H9 (cell line): ENCODE measurements at places on chromosomes 4 and X. TPM values are rescaled to one million over a fixed set of nuclear protein-coding genes. Genes with fewer than 3 reads are reported as not detected.

DNA sequence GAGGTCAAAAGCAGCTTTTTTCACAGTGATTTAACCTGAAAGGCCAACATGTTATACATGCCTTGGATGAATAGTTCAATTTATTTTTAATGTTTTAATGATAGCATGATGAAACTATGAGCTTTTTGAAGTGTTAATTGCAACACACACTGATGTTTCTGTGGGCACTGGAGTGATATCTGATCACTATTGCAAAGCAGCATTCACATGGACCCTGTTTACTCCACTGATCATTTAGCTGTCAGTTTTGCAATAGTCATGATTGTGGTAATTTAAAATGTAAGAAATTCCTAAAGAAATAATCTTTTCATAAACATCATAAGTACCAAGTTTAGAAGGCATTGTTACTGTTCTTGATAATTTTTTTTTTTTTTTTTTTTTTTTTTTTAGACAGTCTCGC lies 74.1 kb downstream of the ARSJ start:
- no peak for DNase-seq

The ZCCHC13 gene
- total RNA-seq = not detected in 2 replicates

The VCX3A gene
- 0.28 and 0.35 TPM in 2 replicates for total RNA-seq

The PABPC1L2B gene
- 1.8 TPM in 2 replicates for total RNA-seq

DNA sequence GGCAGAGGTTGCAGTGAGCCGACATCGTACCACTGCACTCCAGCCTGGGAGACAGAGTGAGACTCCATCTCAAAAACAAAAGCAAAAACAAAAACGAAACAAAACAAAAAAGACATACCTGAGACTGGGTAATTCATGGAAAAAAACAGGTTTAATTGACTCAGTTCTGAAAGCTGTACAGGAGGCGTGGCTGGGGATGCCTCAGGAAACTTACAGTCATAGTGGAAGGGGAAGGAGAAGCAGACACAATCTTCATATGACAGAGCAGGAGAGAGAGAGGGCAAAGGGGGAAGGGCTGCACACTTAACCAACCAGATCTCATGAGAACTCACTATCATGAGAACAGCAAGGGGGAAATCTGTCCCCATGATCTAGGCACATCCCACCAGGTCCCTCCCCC lies 229.5 kb downstream of the STK32B start:
- no peak for DNase-seq

The TMEM271 gene
- total RNA-seq = 0.09 TPM in 1 of 2 replicates, not detected in the other

DNA sequence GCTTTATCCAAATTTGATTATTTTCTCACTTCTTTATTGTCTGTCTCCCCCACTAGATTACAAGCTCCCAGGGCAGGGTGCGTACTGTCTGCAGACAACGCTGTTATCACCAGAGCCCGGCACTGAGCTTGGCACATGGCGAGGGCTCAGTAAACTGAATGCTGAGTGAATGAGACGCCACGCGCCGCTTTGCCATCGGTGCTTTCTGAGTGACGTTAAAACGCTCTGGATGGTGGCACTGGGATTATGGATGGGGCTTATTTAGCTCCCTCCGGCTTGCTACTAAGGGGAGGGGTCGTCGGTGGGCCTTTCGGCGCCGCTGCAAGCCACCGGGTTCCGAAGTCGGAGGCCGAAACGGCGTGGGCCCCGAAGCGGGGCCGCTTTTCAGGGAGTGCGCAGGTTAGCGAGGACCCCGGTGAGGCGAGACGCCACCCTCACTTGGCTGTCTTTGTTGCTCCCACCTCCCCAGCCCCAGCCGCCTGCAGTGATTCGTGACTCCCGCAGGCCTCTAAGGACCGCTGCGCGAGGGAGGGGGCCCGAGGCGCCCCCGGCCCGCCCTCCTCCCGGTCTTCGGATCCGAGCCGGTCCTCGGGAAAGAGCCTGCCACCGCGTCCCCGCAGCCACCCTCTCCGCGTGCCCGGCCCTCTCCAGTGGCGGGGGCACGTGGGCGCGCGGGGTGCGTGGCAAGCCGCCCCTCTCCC lies 569 bp upstream of the FHL1 start:
- no peak for DNase-seq

DNA sequence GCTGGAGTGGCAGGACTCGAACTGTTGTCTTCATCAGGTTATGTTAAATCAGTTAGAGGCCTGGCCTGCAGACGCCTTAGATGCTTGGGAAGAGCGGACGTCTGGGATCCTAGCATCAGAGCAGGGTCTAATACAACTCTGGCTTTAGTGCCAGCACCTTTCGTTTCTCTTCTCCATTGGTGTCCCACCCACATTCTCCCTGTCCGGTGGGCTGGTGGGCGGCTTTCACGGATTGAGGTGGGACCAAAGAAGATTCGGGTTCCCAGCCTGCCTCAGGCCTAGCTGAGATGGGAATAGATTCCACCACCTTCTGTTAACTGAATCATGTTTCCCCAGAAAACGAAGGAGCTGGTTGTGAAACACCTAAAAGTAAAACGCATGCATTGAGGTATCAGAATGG lies 939 bp downstream of the PDK3 start:
- DNase-seq = no peak

DNA sequence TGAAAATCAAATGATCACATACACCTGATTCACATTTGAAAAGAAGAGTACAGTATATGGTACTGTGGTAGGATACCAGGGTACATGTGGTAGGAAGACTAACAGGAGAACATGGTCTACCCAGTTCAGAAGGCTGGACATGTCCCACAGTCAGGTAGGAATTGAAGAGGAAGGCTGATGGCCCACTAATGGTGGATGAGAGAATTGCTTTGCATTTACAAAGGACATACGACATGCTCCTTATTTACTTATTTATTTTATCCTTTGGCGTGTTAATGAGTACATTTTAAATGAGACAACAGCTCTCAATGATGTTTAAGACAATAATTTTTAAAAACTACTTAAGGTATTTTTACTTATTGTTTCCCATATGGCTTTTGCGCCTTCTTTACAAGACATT lies 106.7 kb upstream of the BMP2K start:
- DNase-seq = no peak

GRCh38 chr4:153916273-153916755 lies 127.4 kb upstream of the SFRP2 start:
- no peak for DNase-seq

DNA sequence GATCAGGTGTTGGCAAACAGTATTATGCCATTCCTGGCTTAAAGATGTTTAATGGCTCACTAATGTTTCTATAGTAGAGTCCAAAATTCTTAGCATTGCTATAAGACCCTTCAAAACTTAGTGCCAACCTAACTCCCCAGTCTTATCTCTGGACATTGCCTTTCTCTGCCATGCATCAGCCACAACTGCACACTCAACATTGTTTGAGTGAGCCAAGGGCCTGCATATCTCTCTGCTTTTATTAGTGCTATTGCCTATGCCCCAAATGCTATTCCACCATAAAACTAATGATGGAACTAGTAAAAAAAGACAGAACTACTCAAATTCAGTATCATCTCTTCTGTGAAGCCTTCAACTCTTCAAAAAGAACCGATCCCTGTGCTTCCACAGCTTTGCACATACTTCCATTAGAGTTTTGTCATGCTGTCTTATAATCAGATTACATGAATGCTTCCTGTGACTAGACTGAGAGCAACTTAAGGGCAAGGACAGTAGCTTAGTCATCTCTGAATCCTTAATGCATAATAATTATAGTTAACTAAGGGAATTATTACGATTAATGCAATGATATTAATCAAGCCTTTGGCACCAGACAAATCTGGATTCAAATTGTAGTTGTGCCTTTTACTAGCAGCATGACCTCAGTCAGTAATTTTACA lies 53.7 kb downstream of the CHM start:
- no peak for DNase-seq

The AMTN gene
- not detected in 2 replicates for total RNA-seq

- DNase-seq = no peak
Observed at GRCh38 chr4:78533854-78534253, 17.7 kb upstream of the ANXA3 start.

The CD99 gene
- 92.1 and 92.4 TPM in 2 replicates for total RNA-seq

The GPR50 gene
- 11.9 and 12.2 TPM in 2 replicates for total RNA-seq

DNA sequence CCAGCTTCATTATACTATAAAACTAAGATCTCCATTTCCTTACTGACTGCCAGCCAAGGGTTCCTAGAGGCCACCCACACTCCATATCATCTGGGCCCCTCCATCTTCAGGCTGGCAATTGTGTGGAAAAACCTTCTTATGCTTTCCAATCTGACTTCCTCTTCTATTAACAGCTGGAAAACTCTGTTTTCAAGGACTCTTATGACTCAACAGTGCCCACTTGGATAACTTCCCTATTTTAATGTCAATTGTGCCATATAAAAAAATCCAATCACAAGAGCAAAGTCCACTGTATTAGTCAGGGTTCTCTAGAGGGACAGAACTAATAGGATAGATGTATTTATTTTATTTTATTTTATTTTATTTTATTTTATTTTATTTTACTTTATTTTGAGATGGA lies 41.0 kb upstream of the CPEB2 start:
- no peak for DNase-seq

DNA sequence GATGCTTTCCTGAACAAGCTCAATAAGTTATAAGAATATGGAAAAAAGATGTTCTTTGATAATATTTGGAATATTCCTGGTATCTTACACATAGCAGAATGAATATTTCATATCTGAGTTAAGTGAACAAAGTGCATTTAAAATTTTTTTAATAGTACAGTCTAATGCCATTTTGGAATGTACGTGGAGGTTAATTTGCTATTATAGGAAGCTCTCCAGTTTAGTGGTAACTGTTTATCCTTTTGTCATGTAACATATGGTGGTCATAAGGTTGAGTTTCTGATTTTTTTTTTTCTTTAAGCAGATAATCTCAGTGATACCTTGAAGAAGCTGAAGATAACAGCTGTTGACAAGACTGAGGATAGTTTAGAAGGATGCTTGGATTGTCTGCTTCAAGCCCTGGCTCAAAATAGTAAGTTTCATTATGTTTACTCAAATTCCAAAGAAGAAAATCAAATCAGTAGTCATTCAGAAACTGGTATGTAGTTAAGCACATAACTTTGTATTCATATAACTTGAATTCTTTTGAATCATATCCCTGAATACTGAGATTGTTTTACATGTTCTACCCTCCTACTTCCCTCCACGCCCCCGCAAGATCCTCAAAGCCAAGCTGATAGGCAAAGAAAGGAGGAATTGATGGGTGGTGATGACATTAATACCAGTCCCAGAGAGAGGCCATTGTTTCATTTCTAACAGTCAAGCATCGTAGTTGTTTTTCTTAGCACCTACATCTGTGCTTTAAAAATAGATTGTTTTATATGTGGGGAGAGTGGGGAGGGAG lies 32.1 kb downstream of the RAP1GDS1 start:
- DNase-seq = no peak

The GJB1 gene
- total RNA-seq = not detected in 2 replicates

The BTK gene
- 0.09 and 0.35 TPM in 2 replicates for total RNA-seq

The MGAT4D gene
- not detected in 2 replicates for total RNA-seq

DNA sequence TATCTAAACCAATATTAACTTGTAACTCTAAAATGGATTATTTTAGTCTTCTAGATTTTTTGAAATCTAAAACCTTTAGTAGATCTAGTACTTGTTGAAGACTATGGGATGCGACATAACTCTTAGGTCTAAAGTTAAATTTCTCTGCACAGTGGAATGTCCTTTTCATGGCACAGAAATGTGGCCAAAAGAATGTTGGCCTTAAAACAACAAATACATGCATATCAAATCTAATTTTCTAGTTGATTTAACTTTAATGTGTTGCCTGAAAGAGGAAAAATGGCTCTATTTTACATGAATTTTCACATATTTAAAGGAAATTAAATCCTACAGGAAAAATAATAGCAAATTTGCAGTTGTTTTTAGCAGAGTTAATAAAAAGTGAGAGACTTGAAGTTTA lies 30.3 kb downstream of the NFKB1 start:
- no peak for DNase-seq

DNA sequence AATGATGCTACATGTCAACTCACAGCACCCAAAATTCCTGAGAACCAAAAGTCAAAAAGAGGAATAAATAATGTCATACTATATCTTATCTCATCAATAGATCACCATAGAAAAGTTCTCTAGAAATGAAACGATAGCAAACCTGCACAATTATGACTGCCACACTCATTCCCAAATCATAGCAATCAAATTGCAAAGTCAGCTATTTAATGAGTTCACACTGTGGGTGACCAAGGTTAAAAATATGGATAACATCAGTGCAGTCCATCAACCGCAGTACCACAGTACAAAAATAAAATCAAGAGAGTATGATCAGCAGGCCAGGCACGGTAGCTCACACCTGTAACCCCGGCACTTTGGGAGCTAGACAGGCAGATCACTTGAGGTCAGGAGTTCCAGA lies 62.3 kb downstream of the ATRX start:
- no peak for DNase-seq

GRCh38 chr4:70471897-70472296 lies at the start of gene MUC7:
TSS of gene MUC7 (plus strand) at chr4:70472197. CDS start at chr4:70474022, 1,825 bp downstream.
- no peak for DNase-seq

- no peak for DNase-seq
Observed at GRCh38 chrX:11640089-11640488, 25.6 kb downstream of the ARHGAP6 start.

The XIAP gene
- 35.2 and 40.5 TPM in 2 replicates for total RNA-seq

DNA sequence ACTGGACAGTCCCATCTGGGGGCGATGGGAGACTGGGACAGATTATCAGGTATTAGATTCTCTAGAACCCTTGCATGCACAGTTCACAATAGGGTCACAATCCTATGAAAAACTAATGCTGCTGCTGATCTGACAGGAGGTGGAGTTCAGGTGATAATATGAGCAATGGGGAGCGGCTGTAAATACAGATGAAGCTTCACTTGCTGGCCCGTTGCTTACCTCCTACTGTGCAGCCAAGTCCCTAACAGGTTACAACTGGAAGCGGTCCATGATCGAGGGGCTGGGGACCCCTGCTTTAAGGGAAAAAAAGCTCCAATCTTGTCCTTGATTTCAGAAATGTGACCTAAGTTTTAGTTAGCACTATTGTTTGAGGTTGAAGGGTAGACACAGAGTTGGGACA lies 175.2 kb downstream of the ZNF330 start:
- no peak for DNase-seq

GRCh38 chr4:121056066-121056465 lies 16.3 kb downstream of the NDNF start:
- no peak for DNase-seq

- DNase-seq = no peak
Observed at GRCh38 chr4:53713296-53713695, 122.0 kb upstream of the LNX1 start.

DNA sequence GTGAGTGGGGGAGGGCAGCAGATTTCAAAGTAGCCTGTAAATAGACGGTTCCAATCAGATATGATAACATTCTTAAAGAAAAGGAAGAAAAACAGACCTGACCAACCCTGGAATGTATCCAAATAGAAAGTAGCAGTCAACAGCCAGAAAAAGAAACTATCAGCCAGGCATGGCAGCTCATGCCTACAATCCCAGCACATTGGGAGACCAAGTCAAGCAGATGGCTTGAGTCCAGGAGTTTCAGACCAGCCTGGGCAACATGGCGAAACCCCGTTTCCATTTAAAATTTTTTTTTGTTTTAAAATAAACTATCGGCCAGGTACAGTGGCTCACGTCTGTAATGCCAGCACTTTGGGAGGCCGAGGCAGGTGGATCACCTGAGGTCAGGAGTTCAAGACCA lies 125.0 kb downstream of the THOC2 start:
- no peak for DNase-seq

- DNase-seq = peak; percentile 67
Observed at GRCh38 chr4:173257732-173258717, 76.1 kb downstream of the HMGB2 start.

The AKAP17A gene
- 39.7 and 42.1 TPM in 2 replicates for total RNA-seq

- peak; percentile 53 for DNase-seq
Observed at GRCh38 chr4:112895811-112896608, 153.4 kb upstream of the ANK2 start.
